ENCODE measurements at places on chromosomes 5 and 9.

- no peak for DNase-seq
Measured at GRCh38 chr5:39164529-39165402, 54.6 kb downstream of the FYB1 start.

DNA sequence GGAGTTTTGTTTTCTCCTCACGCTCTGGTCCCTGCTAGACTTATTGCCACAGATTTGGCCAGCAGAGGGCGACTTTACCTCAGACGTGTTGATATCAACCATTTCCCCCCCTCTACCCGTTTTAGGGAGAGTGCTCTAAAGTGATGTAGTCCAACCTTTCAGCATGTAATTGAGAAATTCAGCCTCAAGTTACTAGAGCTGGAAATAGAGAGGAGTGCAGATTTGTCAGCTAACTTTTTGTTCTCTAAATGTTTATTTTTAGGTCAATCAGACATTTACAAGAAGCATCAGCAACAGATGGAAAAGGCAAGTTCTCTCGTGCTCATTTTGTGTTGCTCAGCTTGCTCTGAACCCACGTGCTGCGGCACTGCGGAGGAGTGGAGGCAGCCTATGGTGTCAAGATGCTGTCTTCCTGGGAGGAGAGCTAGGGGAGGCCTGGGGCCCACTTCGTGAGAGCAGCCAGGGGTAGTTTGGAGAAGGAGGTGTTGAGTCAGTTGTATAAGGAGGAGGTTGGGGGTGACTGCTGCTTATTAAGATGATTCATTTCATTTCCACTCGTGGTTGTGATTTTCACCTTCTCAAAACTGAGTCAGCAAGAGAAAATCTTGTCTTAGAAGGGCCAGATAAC is 53.6 kb downstream of the GPR107 start:
- DNase-seq: peak; percentile 75

DNA sequence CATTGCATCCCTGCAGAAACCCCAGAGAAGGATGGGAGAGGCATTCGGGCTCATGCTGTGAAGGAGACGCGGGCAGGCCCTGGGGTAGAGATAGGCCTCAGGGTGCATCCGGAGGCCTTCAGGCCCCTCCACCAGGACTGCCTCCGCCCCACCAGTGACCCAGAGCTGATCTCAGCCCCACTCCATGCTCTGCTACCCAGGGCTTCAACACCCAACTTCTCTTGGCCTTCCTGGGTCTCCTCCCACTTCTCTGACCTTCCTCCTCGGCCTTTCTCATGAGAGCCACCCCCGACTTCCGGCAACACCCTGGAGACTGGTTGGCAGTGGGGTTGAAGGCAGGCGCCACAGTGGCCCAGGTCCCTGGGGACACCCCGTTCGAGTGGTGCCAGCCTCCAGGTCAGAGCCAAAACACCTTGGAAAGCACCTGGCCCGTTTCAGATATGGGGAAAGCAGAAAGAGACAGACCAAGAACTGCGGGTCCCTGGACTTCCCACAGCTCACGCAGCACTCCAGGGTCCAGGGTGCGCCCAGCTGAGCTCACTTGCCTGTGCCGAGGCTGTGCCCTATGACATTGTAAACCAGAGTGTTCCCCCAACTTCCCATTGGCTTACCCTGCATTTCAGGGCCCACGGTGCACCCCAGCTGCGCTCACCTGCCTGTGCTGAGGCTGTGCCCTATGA is 65.1 kb upstream of the OLFM1 start:
- no peak for DNase-seq

- no peak for DNase-seq
Measured at GRCh38 chr5:110634475-110634874, 92.0 kb downstream of the TMEM232 start.

DNA sequence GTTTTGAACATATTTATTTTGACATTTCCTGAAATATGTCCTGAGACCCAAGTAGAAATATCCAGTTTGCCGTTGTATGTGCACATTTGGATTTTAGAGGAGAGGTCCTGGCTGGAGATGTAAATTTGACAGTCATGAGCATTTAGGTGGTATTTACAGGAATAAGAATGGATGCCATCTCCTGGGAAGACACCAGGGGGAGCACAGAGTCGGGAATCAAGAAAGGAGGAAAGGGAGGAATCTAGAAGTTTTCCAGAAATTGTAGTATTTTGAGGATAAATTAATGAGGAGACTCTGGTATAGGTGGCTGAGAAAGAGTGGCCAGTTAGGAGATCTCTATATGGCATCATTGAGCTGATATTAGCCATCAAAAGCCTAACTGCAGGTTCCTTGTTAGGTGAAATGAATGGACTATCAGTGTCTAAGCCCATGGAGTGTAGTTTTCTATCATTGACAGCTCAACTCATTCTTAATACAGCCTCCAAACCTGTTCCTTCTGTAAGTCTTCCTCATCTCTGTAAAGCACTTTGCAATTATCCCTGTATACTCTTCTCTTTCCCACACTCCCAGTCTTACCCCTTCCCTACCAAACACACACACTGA is 7.2 kb downstream of the GAPT start:
- DNase-seq: no peak

GRCh38 chr5:3118340-3118739 is 366.9 kb upstream of the IRX2 start:
- DNase-seq: no peak

DNA sequence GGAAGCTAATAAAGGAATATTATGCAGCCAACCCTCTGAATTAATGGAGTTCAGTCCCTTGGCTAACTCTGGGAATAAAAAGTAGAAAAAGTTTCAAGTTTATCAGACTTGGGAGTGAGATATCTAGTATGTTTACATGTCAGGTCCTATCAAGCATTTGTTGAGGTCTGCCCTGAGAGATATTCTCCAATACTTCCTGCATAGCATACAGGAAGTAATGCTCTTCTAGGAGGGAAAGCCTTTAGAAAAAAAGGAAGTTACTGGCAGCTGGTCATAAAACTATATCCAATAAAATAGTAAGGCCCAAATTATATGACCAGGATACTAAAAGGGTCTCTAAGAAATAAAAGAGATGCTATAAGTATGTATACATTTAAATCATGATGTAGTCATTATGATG is 594.1 kb upstream of the FTMT start:
- DNase-seq: no peak

- DNase-seq: peak; percentile 53
Measured at GRCh38 chr9:74951725-74952151, 974 bp downstream of the C9orf40 start.

DNA sequence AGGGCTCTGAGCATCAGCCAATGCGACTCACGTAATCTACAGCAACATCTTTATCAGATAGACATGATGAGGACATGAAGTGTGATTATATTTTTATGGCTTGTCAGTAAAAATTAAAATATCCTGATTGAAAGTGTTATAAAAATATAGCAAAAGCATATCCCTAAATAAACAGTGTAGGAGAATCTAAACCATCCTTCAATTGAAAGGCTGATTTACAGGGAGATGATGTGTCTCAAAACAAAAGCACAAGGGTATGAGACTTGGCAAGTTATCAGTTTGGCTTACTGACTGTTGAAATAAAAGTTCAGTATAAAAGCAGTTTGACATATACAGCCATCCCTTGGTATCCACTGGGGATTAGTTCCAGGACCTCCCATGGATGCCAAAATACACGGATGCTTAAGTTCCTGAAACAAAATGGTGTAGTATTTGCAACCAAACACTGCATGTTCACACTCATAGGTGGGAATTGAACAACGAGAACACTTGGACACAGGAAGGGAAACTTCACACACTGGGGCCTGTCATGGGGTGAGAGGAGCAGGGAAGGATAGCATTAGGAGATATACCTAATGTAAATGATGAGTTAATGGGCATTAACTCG is 149.9 kb upstream of the MAP1B start:
- DNase-seq: no peak

- DNase-seq: no peak
Measured at GRCh38 chr5:2505217-2505616, 246.3 kb downstream of the IRX2 start.

- DNase-seq: no peak
Measured at GRCh38 chr9:113611461-113612215, 148.1 kb downstream of the RGS3 start.

DNA sequence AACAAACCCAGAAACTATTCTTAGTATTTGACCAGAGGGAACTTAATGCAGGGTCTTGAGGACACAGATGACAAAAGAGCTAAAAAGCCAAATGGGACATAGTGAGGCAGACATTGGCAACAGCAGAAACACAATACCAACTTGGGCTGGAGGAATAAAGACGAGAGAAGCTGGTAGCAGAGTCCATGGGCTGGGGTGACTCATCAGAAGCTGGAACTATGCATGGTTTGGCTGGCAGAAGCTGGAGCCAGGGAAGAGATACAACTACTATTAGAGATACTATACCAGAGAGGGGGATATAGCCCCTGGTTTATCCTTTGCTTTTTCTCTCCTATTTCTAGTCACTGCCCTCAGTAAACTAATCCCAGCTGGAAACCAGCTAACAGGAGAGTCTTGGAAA is 29.2 kb upstream of the DPYSL3 start:
- no peak for DNase-seq

DNA sequence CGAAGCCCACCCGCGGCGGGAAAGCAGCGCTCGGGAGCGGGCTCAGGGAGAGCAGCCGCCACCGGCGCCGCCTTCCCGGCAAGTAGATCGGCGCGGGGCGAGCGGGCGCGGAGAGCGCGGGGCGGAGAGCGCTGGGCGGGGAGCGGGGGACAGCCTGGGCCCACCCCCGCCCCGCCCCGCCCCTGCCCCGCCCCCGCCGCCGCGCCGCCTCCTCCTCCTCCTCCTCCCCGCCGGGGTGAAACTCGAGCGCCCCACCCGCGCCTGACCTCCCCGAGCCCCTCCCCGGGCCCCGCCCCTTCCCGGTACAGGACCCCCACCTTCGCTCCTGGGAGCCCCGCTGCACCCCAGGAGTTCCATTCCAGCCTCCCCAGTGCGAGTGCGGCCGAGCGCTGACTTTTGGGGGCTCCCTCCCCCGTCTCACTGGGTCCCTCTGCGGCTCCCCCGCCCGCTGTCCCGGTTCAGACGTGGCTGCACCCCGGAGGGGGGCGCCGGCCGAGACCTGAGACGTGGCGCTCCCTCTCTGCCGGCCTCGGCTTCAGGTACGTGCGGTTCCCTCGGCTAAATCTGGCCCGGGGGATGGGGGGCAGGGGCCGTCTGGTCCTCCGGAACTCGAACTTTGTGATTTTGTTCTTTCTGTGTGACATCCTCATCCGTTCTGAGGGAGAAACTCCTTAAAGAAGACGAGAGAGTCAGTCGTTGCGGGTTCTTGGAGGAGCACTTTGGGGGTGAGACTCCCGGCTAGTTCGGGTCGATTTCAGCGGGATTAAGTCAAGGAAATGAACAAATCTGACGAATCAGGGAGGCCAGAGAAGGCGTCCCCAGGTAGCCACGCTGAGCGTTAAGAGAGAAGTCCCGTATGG is at the start of gene SEMA5A:
Gene SEMA5A (minus strand): TSS at position 84 of the 860 bp plus-strand sequence. CDS start 166,129 bp downstream, outside the sequence.
- DNase-seq: peak; percentile 64

DNA sequence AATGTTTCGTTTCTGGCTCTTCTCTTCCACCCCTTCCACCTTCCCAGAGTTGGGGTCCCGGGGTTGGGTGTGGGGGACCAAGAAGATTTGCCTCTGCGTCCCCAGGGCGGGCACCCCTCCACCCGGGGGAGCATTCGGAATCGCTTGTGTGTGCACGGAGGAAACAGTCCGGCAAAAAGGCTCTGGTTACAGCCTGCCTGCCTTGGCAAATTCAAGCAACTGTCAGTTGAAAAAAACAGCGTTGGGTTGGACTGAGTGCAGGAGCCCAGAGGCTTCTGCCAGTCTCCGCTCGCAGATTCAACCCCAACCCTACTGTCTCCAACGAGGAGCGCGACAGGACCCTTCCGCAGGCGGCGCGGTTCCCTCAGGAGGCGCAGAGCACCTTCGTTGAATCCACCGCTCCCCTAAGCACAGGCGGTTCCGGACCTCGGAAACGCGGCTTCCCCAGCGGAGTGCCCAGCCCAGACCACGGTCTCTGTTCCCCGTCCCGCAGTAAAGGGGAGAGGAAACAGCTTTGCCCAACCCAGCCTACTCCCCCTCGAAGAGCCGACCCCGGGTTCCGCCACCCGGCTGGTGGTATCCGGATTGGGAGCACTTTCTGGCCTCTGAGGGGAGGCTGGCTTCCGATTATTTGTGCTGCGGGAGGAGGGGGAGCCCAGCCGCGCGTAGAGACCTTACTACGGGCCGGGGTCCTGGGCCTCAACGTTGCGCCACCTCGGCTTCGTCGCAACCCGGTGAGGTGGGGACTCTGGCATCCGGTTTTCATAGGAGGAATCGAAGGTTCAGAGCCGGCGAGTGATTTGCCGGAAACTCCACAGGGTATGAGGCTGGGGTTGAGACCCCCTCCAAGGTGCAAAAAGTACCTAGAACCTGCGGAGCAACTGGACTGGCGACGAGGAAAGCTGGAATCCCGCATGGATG is 9.6 kb downstream of the LHX6 start:
- peak; percentile 58 for DNase-seq

- peak; percentile 82 for DNase-seq
Measured at GRCh38 chr9:91150998-91151717, 210.6 kb downstream of the AUH start.

DNA sequence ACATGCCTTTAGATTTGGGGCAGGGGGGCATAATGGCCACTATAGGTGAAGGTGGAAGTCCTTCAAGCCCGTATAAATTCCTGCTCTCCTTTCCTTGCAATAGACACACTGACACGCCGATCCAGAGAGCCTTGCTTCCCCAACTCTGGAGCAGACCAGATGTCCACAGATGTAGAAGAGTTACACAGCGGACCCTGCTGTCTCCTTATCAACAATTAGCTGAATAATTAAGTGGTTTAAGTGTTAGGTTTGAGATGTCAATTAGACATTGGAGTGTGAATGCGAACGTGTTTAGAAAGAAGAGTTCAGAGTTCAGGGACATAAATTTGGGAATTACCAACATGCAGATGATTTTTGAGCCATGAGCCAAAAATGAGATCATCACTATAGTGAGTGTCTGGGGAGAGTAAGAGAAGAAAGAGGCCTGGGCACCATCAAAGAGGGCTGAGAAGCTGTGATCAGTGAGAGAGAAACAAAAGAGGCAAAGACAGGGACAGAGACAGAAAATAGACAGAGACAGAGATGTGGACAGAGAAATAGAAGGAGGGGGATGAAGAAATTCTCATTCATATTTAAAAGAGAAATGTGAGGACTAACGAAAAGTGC is 734.4 kb upstream of the ADAMTS16 start:
- no peak for DNase-seq

DNA sequence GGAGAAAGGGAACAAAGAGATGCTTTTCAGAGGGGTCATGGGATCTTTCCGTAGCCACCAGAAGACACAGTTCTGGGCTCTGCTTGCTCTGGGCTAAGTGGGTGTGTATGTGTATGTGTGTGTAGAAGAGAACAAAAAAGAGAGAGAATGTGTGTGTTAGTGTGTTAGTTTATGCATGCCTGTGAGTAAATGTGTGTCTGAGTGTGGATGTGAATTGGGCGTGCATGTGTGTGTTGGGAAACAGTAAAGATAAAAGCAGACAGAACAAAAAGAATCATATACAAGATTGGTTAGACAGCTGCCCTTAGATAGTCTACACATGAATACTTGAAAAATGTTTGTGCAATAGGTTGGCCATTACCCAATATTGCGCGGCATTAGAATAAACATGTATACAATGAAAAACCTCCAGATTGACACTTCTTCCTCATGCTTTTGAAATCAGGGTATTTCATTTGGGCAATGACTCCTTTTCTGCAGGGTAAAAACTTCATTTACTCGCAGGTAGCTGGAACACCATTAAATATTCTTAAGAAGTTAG is 36.5 kb upstream of the HSPA9 start:
- DNase-seq: no peak
